Stimulated activated CD4-positive, alpha-beta T cell treated with anti-CD3 and anti-CD28 coated beads, Interleukin-12 subunit alpha, Interleukin-12 subunit beta, amount 100 ng/mL, for 4 hours (primary cell): ENCODE measurements at places on chromosomes 11 and 22.

DNA sequence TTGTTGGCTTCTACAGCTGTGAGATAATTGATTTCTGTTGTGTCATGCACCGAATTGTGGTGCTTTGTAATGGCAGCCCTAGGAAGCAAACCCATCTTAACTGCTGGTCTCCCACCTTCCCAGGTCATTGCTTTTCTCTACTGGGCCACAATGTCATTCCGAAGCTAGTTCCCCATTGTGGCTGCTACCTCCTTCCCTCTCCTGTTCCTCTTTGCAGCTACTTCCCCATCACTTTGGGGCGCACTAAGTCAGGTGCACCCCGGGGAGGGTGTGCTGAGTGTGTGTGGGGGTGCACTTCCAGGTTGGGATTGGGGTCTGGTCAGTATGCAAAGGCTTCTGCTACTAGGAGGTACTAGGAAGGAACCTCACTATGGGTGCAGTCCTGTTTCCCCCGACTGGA, 109.3 kb downstream of the ST3GAL4 start:
- no peak for DNase-seq

- no peak for DNase-seq
Measured at GRCh38 chr11:62601122-62601371, 618 bp downstream of the MTA2 start.

- no peak for DNase-seq
Measured at GRCh38 chr11:29153078-29153477, 863.8 kb downstream of the KCNA4 start.

GRCh38 chr11:26702406-26702805, 19.5 kb downstream of the SLC5A12 start:
- no peak for DNase-seq
